Kasumi-1 (cell line): ENCODE measurements at places on chromosomes 7 and 10.

DNA sequence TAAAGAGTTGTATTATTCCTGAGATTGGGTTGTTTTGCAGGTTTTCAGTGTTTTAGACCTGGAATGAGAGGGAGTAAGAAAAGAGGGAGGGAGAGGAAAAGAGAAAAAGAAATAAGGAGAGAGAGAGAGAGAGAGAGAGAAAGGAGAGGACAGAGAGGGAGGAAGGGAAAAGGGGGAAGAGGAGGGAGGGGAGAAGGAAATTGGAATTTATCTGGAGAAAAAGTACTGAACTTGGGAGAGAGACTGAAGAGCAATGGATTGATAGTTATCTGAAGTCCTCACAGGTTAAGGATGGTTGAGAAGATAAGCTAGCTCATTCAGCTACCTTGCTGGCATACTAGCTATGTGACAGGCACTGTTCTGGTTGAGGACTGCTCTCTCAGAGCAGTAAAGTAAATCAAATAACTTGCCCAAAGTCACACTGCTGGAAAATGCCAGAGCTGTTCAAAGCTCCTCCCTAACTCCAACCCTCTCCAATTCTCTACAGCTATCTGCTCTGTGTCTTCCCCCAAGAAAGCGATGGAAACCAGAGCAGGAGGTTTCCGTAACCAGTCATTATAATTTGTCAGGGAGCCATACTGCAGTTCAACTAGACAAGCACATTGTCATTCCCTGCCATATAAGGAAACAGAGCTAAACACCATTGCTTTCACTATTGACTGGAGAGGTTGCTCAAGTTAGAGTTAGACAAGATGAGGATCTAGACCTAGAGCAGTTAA is 10.7 kb downstream of the CALD1 start:
- DNase-seq = no peak

GRCh38 chr10:126533644-126534043 is 136.8 kb downstream of the C10orf90 start:
- no peak for DNase-seq

- peak; percentile 14 for DNase-seq
These were observed 483 bp downstream of the EDRF1 start for GRCh38 chr10:125720002-125720382.

GRCh38 chr10:30215141-30215540 is 133.9 kb downstream of the MTPAP start:
- DNase-seq = no peak

DNA sequence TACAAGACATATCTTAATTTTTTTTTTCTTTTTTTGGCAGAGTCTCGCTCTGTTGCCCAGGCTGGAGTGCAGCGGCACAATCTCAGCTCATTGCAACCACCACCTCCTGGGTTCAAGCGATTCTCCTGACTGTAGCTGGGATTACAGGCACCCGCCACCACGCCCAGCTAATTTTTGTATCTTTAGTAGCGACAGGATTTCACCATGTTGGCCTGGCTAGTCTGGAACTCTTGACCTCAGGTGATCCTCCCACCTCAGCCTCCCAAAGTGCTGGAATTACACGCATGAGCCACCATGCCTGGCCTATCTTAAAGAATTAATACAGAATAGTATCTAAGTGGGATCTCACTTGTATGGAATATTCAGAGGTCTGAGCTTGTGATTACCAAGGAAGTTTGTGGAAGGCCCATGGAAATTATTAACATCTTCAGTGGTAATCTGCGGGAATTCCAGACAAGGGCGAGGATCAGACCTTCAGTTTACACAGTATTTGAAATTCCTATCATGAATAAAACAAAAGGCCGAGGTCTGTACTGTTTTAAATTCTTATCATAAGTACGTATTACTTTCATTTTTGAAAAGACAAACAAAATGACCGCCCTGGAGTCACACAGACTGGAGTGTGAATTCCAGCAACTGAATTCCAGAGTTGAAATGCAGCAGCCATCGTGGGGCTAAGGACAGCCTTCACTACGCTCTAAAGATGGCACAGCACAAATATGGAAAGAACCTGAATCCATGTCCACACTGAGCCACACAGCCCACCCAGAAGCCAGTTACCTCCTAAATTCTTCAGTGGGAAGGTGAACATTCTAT is 16.7 kb downstream of the GPRIN2 start:
- no peak for DNase-seq

GRCh38 chr7:137471128-137471527 is 127.6 kb upstream of the PTN start:
- DNase-seq = no peak

DNA sequence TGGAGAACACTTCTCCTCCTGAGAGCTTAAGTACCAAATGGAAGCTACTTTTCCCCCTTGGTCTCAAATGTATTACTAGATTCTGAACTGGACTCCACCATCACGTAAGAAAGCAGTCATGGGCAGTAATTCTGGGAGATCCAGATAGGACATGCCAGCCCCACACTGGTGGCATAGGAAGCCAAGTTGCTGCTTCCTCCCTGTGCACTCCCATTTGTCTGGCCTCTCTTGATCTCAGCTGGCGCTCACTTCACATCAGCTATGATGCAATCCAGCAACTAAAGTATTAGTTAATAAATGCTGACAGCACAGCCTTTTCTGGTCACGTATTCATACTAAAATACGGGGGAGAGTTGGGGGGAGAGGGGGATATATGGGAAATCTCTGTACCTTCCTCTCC is 3.4 kb upstream of the IL6 start:
- no peak for DNase-seq

GRCh38 chr10:53440601-53441000 is 668.0 kb upstream of the MBL2 start:
- DNase-seq = no peak

DNA sequence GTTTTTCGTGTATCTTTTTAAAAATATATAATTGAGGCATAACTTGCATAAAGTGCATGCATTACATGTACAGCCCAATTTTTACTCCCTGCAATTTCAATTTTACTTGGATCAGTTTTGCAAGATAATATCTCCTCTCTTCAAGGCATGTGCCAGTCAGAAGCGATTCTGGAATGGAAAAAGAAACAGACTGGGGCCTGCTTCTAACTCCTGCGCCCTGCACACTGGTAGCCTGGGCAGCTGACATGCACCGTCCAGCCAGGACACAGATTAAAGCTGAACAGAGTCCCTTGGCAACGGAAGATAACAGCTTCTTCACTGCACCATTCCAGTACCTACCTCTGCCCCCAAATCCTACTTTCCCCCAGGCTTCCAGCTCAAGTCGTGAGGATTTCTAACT is 182.1 kb downstream of the FAM107B start:
- DNase-seq = no peak
